ENCODE measurements at places on chromosomes 11 and 22. TPM values are rescaled to one million over a fixed set of nuclear protein-coding genes. Genes with fewer than 3 reads are reported as not detected.

INPP5J gene
- total RNA-seq, result 0.49 TPM

MLC1 gene
- not detected for total RNA-seq

UCP2 gene
- 16.5 TPM for total RNA-seq

CABP4 gene
- 4.2 TPM for total RNA-seq

DESI1 gene
- total RNA-seq, result 59.1 TPM

GAL3ST1 gene
- not detected for total RNA-seq

CBL gene
- 40.1 TPM for total RNA-seq

MRGPRE gene
- total RNA-seq, result not detected

CNGA4 gene
- not detected for total RNA-seq

APOL4 gene
- total RNA-seq, result 2.6 TPM

OR52N4 gene
- total RNA-seq, result not detected

PAMR1 gene
- not detected for total RNA-seq

MS4A15 gene
- total RNA-seq, result not detected

SPECC1L gene
- total RNA-seq, result 79.3 TPM

OR9G4 gene
- total RNA-seq, result not detected

YPEL1 gene
- 6.2 TPM for total RNA-seq

PIWIL4 gene
- 0.25 TPM for total RNA-seq

ANO1 gene
- 0.40 TPM for total RNA-seq

FJX1 gene
- 26.6 TPM for total RNA-seq

OR6T1 gene
- total RNA-seq, result not detected

ADORA2A gene
- total RNA-seq, result 17.1 TPM

FOLR2 gene
- not detected for total RNA-seq
